Left lung (tissue), 14 donors: ENCODE measurements at places on chromosomes 4 and X. TPM values are rescaled to one million over a fixed set of nuclear protein-coding genes. Genes with fewer than 3 reads are reported as not detected.

- H3K4me3 ChIP-seq: no peak overlapping the region
- H3K36me3 ChIP-seq: no peaks in the 10 kb centered on the region
- no peaks in the 10 kb centered on the region for H3K27me3 ChIP-seq
- H3K27ac ChIP-seq: no peak overlapping the region
- H3K4me1 ChIP-seq: no peaks in the 10 kb centered on the region
Measured at GRCh38 chr4:98385831-98386230, 124.6 kb downstream of the RAP1GDS1 start.

DNA sequence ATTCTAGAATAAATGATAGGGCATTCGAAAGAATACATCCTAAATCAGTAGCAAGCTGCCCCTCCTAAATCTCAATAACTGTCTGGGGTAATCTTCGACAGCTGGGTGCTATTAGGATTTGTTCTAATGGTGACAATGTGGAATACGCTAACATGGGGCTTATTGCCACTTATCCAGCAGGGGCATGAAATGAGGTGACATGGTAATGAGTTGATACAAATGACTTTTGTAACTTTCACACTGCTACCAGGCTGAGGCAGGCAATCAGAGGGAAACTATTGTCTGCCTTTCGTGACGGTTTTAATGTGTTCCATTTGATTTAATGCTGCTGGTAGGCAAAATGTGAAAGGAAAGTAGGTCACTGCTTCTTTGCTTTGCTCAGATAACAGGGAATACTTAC lies 1047.4 kb upstream of the PABPC4L start:
- no peaks in the 10 kb centered on the region for H3K27me3 ChIP-seq
- H3K27ac ChIP-seq: no peak overlapping the region
- DNase-seq: no peak
- H3K4me1 ChIP-seq: no peaks in the 10 kb centered on the region

DNA sequence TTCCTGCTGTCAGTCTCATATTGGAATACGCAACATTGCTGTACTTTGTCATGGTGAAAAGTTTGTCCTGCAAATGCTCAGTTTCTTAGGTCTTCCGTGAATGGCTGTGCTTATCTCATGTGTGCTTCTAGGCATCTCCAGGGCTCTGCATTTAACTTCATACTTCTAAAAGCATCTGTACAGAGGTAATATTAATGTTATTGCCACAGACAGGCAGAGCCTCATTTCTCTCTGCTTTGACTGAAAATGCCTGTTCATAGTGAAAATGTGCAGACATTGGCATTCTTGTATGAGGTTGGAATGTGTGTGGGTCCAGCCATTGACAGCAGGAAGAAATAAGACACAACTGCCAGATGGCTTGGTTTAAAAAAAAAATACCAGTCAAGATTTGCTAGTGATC lies 140.1 kb upstream of the TTC29 start:
- H3K4me1 ChIP-seq: no peaks in the 10 kb centered on the region
- H3K27me3 ChIP-seq: no peaks in the 10 kb centered on the region
- no peaks in the 10 kb centered on the region for H3K36me3 ChIP-seq
- no peak overlapping the region for H3K27ac ChIP-seq

DNA sequence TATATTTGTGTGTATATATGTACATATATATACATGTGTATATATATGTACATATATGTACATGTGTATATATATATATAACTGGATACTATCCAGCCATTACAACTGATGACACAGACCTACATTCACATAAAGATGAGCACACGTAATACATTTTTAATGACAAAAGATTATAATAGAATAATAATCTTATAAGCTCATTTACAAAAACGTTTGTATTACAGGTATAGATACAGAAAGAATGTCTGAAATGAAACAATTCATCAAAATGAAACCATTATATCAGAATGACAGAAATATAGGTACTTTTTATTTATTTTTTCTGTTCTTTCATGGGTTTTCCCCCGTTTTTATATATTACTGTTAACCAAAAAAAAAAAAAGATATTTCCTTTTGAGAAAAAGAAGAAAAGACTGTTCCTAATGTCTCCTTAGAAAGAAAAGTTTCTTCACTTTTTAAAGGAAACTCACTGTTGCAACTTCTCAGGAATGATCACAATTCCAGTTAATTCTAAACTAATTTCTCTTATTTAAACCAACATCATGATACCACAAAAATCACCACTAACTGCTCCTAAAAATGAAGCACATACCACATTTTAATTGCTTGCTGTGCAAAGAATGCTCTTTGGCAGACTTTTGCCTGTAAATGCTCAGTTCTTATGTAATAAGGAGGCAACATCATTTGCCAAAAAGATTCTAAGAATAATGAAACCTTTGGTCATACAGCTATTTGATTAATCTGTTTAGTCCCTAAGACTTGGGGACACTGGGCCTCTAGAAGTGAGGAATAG lies 18.9 kb downstream of the LEF1 start:
- H3K27me3 ChIP-seq: no peaks in the 10 kb centered on the region
- no peaks in the 10 kb centered on the region for H3K36me3 ChIP-seq
- no peak overlapping the region for H3K4me3 ChIP-seq
- DNase-seq: no peak
- no peak overlapping the region for H3K27ac ChIP-seq

DNA sequence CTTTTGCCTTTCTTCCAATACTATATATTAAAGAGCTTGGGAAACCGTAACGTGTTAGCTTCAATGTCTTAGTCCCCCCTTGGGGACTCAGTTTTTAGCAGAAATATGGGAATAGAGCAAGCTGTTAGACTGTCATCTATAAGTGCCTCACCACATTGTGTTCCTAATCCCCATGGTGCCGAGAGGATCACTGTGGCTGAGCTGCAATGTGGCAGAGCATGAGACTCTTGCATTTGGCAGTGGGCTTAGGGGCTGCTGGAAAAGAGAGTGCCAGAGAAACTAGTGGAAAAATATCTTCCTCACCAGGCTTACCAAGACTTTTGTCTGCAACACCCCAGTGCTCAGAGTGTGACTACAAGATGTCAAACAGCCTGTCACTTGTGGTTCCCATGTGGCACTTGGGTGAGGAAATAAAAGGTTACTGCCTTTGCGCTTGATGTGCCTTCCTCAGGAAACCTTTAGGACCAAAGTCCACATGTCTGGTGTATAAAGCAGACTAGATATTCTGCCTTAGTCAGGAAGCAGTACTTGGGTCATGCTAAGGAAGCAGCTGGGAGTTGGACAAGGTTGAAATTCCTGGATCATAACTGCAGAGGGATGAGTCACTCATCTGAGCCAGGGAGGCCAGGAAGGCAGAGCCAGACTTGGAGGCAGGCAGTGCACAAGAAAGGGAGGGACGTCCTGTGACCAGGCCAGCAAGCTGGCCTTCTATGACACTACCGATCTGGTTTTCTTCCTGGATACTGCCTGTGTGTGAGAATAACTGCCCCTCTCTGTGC lies 9.7 kb upstream of the MAGEA4 start:
- DNase-seq: no peak
- no peaks in the 10 kb centered on the region for H3K27me3 ChIP-seq
- H3K4me3 ChIP-seq: no peak overlapping the region
- no peaks in the 10 kb centered on the region for H3K36me3 ChIP-seq

DNA sequence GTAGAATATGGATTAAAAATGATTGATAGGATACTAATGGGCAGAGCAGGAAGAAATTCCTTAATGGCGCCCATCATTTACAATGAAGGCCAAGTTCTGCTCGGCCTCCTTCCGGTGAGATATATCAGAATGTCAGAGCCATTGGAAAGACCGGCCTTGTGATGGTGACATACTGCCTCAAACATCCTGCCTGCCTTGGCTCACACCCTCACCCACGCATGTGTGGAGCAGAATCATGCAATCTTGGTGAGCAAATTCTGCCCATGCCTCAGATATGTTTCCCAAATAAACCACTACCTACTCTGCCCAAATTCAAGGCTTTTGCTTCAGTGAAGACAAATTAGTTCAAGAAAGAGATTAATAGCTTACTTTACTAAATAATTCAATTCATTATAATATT lies 163.3 kb downstream of the MID1 start:
- H3K4me3 ChIP-seq: no peak overlapping the region
- no peaks in the 10 kb centered on the region for H3K4me1 ChIP-seq
- no peak for DNase-seq
- no peak overlapping the region for H3K27ac ChIP-seq
- no peaks in the 10 kb centered on the region for H3K27me3 ChIP-seq

DNA sequence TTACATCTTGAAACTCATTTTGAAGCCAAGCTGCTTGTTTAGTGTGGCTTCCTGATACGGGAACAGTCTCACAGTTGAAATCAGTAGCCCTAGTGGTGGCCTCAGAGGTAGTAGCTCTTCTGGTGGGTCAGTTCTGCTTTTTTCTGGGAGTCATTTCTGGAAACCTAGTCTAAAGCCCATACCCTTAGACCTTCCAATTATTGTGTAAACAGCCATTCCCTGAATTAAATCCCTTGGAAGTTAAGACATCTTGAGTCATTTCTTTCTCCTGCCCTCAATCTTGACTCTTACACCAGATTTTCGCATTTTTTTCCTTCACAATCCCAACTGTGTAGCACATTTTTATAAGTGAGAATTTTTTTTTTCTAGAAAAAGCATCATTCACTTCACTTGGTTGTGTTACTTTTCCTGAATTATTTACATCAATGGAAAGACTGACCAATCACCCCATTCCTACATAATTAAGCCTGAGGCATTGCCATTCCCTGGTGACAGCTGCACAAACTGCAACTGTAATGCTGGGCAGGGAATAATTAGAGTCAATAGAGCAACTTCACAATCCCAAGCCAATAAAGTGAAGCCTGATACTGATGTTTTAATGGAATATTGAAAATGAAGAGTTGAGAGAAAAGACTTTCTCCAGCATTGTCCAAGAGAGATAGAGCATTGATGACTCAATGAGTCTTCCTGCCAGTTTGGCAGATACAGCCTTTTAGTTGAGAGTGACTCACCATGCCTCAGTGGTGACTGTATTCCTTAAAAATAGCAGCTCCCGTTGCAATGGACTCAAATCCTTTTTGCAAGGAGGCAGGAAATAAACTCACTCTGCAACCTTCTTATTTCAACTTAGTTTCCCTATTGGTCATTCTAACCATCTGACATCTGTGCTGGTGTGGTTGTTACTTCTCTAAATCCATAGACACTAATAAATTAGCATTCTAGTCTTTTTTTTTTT lies 13.0 kb upstream of the SEPSECS start:
- no peaks in the 10 kb centered on the region for H3K4me1 ChIP-seq
- peak overlapping the region; percentile 68 for H3K27ac ChIP-seq
- no peaks in the 10 kb centered on the region for H3K36me3 ChIP-seq

DNA sequence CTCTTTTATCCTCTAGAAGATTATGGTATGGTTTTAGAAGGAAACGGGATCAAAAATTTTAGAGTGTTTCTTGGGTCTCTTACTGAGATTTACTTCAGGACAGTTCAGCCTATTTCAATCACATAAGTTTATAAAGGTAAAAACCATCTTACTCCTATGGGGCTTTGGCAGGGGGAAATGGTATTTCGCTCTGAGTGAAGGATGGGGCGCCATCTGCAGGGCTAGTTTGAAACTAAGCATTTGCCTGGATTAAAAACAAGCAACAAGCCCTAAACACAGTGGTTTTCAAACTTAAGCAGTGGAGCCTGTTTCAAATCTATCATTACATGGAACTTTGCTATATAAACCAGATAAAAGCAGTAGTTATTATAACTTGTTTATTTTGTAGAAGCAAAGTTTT lies 361.5 kb upstream of the FMR1 start:
- H3K4me3 ChIP-seq: no peak overlapping the region
- H3K27me3 ChIP-seq: no peaks in the 10 kb centered on the region
- H3K4me1 ChIP-seq: no peaks in the 10 kb centered on the region
- DNase-seq: no peak
- H3K36me3 ChIP-seq: no peaks in the 10 kb centered on the region

GRCh38 chr4:18454349-18454748 lies 432.8 kb upstream of the LCORL start:
- H3K36me3 ChIP-seq: no peaks in the 10 kb centered on the region
- DNase-seq: no peak
- H3K27ac ChIP-seq: no peak overlapping the region
- no peaks in the 10 kb centered on the region for H3K27me3 ChIP-seq
- no peaks in the 10 kb centered on the region for H3K4me1 ChIP-seq

GRCh38 chr4:115607311-115607710 lies 493.9 kb upstream of the NDST4 start:
- H3K27me3 ChIP-seq: no peaks in the 10 kb centered on the region
- DNase-seq: no peak
- no peak overlapping the region for H3K27ac ChIP-seq
- no peak overlapping the region for H3K4me3 ChIP-seq
- no peaks in the 10 kb centered on the region for H3K36me3 ChIP-seq
- no peaks in the 10 kb centered on the region for H3K4me1 ChIP-seq

The RXFP1 gene
- 2.7 TPM for total RNA-seq

The EFHC2 gene
- total RNA-seq: 0.85 TPM

- no peaks in the 10 kb centered on the region for H3K36me3 ChIP-seq
- H3K4me3 ChIP-seq: no peak overlapping the region
- DNase-seq: peak; percentile 71
- H3K4me1 ChIP-seq: peaks cover 17% of the 10 kb centered on the region
- H3K27me3 ChIP-seq: no peaks in the 10 kb centered on the region
- no peak overlapping the region for H3K27ac ChIP-seq
Measured at GRCh38 chrX:39859991-39860861, 237.5 kb downstream of the BCOR start.

The EOLA1 gene
- 16.0 TPM for total RNA-seq

DNA sequence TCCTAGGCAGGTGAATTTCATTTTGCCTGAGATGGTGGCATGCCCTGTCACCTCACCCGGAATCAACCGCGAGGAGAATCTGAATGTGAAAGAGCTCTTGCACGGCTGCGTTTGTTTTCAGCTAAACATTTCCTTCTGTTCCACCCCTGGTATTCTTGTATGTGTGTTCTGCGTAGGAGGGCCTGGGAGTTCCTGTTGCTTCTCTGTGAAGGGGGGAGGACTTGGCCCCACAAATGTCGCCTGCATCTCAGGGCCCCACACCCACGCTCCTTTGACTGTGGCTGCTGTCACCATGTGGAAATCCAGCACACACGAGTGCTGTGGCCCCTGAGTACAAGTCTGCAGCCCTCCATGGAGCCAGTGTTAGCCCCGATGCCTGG lies 45.8 kb upstream of the CLCN4 start:
- H3K27me3 ChIP-seq: no peaks in the 10 kb centered on the region
- H3K4me1 ChIP-seq: no peaks in the 10 kb centered on the region
- H3K27ac ChIP-seq: no peak overlapping the region
- H3K36me3 ChIP-seq: peaks cover 9% of the 10 kb centered on the region

The FATE1 gene
- not detected for total RNA-seq

DNA sequence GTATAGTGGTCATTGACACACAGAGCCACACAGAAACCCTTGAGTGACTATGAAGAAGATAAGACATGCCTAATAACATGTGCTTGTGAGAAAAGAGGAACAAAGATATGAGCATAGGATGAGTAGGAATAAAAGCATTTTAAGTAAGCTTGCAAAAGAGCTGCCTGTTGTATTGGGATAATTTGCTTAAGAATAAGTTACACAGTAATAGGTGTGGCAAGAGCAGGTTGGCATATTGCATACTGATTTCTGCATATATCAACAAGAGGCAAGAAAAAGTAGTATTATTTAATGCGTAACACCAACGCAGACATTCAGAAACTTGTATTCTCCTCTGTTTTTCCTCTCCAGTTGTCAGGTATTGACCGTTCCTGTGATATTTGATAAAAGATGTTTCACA lies 111.5 kb upstream of the UGT8 start:
- DNase-seq: no peak
- H3K4me1 ChIP-seq: no peaks in the 10 kb centered on the region
- no peaks in the 10 kb centered on the region for H3K27me3 ChIP-seq

GRCh38 chr4:88804234-88804633 lies 106.6 kb upstream of the NAP1L5 start:
- H3K36me3 ChIP-seq: no peaks in the 10 kb centered on the region
- DNase-seq: no peak
- H3K4me1 ChIP-seq: peaks cover 29% of the 10 kb centered on the region
- H3K4me3 ChIP-seq: no peak overlapping the region
- peak overlapping the region; percentile 55 for H3K27ac ChIP-seq
- H3K27me3 ChIP-seq: no peaks in the 10 kb centered on the region

GRCh38 chr4:5908876-5909427 lies 16.1 kb upstream of the CRMP1 start:
- no peak overlapping the region for H3K4me3 ChIP-seq
- H3K36me3 ChIP-seq: no peaks in the 10 kb centered on the region
- DNase-seq: no peak
